NCI-H2227 treated with DMSO at 0.1 percent for 48 hours (cell line): ENCODE measurements at places on chromosomes 11 and 22.
A peak's percentile ranks its signal among the peaks of the same experiment; 100 is the strongest.

DNA sequence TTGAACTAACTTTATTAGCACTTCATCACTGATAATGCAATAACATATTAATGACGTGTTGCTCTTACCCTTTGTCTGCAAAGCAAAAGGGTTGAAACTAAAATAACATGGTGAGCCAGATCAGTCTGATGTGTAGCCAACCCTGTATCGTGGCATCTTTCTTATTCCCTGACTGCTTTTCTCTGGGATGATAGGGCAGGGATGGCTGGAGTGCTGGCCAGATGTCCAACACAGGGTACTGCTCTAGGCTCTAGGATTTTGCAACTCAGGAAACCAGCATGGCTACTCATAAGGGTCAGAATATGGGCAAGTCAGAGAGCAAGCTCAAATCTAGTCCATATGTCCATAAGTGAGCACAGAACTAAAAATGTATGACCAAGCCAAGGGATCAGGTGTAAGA, 129.1 kb downstream of the SLC17A6 start:
- DNase-seq = no peak

DNA sequence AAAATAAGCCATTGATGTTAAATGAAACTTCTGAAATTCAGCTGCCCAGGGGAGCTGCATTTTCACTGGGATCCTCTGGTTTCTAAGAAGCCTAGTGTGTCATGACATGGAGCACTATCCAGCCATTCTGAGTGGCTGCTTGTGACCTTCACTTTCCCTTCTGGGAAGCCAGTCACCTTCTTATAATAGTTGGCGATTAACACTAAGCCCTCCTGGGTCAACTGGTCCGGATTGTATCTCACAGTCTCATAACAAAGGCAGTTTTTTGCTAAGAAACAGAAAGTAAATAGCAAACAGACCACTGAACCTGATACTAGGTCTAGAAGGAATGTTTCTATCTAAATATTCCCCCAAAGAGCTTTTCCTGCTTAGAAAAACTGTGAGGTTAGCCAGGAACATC, 7.9 kb downstream of the CSRP3 start:
- no peak for DNase-seq

DNA sequence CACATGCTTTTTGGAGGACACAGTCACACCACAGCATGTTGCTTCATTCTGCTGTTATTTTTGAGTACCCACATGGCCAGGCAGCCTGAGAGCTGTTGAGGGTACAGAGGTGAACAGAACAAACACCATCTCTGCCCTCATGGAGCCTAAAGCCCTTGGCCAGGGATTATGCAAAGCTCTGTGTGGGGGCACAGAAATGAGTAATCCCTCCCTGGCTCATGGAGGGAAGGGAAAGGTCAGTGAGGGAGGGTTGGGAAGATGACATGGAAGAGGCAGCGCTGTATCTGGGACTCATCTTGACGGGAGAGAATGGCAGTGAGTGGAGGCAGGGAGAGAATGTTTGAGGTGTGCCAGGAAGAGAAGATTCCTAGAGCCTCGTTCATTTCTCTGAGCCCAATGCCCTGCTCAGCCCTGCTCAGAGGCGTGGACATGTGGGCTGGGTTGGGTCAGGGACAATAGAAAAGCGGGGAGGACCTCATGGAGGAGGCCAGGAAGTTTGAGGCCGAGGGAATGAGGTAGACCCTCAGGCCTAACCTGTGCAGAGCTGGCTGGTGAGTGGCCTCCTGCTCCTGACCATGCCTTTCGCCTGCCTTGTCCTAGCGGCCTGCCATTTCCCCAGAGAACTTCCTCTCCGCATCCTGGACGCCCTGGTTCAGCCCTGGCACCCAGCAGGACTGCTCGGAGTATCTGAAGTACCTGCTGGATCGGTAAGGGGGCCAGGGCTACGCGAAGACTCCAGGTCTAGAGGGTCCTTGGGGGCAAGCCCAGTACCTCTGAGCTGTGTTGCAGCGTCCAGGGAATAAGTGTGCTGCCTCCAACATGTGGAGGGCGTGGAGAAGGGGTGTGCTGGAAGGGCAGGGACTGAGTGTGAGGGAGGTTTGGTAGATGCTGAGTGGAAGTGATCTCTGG, 19.8 kb downstream of the USP35 start:
- DNase-seq = no peak

- no peak for DNase-seq
Measured at GRCh38 chr11:19433367-19433766, 192.6 kb upstream of the E2F8 start.

GRCh38 chr22:24843048-24843447, 37.0 kb downstream of the SGSM1 start:
- no peak for DNase-seq

DNA sequence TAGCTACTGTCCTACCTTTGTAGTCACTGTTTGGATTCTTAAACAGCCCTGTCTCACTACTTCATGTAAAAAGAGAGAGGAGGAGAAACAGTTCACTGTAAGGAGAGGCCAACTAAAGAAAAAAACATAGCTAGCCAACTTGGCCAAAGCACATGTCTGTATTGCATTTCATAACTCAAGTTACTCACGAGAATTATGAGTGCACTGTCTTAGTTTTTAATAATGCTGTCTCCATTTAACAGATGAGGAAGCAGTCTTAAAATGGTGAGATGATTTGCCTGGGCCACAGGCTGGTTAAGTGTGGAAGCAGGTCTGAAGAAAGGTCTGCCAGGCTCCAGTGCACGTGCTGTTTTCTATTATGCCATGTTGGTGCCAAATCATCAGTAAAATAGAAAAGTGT, 104.5 kb downstream of the UVRAG start:
- DNase-seq = no peak

GRCh38 chr11:114396916-114397315, 3.4 kb downstream of the C11orf71 start:
- DNase-seq = no peak

DNA sequence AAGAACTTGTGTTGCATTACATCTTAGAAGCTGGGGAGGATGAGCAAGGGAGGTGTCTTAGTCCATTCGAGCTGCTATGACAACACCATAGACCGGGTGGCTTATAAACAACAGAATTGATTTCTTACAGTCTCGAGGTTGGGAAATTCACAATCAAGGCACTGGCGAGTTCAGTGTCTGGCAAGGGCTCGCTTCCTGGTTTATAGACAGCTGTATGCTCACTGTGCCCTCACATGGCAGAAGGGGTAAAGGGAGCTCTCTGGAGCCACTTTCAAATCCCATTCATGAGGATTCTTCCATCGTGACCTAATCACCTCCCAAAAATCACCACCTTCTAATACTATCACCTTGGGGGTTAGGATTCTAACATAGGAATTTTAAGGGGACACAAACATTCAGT, 150.0 kb upstream of the NECTIN1 start:
- DNase-seq = no peak

DNA sequence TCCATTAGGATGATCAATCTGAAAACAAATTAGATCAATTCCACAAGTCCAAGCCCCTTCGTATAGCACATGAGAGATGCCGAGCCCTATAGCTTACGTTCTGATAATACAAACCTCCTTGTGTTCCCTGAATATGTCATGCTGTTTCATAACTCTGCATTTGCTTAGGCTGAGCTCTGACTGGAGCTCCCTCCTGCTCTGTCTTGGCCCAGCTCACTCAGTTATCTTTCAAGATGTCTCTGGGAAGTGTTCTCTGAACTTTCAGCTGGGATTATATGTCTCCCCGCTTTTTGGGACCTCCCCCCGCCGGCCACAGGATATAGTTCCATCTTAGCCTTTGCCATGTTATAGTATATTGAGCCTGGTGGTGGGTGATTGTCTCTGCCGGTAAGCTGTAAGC, 44.0 kb downstream of the FDX1 start:
- no peak for DNase-seq

GRCh38 chr11:1652771-1653540, 23.4 kb downstream of the KRTAP5-5 start:
- peak; percentile 76 for DNase-seq

- DNase-seq = no peak
Measured at GRCh38 chr22:29290061-29290460, 16.4 kb upstream of the GAS2L1 start.

- DNase-seq = no peak
Measured at GRCh38 chr11:64933935-64934681, 1.6 kb downstream of the GPHA2 start.

- no peak for DNase-seq
Measured at GRCh38 chr22:31141551-31141950, 1.2 kb upstream of the PLA2G3 start.

DNA sequence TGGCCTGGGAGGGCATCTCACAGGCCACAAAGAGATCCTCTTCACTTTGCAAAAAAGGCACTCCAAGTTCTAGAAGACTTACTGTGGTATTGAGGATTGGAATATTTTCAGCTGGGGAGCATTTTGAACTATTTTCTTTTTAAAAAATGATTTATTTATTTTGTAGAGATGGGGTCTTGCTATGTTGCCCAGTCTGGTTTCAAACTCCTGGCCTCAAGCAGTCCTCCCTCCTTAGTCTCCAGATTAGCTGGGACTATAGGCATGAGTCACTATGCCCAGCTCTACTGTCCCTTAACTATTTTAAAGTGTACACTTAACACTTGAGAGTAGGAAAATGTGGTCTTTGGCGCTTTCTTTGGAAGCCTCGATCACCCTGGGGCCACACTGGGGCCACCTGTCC, 24.9 kb upstream of the DGCR8 start:
- no peak for DNase-seq

DNA sequence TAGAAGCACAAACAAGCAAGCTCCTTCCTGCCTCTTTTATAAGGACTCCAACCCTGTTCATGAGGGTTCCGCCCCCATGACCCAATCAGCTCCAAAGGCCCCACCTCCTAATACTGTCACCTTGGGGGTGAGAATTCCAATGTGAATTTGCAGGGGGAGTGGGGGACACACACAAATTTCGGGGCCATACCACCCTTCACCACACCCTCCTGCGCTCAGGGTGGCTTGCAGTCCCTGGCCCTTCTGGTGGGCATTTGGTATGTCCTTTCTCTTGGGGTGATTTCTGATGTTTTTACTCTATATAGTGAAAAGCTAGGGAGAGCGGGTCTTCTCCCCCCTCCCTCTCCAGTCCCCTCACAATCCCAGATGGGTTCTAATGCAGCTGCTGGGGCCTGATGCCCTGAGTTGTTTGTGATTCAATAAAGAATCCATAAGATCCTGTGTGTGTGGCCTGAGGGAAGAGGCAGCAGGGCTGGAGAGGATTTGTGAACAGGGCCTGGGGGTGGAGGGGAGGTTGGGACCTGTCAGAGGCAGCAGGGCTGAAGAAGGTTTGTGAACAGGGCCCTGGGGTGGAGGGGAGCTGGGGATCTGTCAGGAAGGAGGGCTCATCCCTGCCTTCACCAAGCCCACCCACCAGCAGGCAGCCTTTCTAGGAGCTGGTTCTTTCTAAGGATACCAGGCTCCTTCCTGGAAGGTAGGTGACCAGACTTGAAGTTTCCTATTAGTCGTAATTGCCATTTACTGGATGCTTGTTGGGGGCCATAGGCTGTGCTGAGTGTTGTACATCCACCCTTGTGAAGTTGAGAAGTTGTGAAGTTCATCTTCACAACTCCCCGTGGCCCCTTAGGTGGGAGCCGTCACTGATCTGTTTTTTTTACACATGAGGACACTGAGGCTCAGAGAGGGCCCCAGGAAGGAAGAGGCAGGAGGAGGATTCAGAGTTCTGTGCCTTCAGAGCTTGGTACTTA, 7.9 kb downstream of the SLC35C1 start:
- no peak for DNase-seq

DNA sequence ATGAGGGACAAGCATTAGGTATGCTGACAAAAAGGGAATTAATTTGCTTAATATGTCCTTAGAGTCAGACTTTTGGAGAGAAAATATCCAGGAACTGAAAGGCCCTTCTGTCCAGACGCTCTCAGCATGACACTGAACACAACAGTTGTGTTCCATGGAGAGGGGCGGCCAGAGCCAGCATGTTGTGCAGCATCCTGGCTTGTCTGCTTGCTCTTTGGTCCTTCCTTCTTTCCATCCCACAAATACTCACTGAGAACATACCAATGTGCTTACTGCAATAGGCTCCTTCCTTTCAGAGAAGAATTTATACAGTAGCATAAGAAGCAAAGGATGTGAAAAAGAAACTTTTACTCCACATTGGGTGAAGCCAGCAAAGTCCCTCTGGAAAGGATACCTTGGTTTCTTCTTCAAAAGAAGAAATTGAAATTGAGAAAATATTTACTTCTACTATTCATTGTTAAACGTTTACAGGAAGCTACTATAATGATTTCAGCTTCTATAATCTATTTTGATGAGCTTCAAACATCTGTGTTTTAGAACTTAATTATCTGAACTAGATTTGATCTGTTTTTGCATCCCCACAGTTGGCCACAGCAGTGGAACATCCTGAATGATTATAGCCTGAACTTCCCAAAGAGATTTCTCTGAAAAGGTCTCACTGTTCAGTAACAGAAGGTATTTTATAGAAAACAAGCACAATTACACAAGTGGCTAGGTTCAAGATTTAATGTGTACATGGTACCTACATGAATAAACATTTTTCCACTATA, 304.1 kb upstream of the PITPNB start:
- DNase-seq = no peak

DNA sequence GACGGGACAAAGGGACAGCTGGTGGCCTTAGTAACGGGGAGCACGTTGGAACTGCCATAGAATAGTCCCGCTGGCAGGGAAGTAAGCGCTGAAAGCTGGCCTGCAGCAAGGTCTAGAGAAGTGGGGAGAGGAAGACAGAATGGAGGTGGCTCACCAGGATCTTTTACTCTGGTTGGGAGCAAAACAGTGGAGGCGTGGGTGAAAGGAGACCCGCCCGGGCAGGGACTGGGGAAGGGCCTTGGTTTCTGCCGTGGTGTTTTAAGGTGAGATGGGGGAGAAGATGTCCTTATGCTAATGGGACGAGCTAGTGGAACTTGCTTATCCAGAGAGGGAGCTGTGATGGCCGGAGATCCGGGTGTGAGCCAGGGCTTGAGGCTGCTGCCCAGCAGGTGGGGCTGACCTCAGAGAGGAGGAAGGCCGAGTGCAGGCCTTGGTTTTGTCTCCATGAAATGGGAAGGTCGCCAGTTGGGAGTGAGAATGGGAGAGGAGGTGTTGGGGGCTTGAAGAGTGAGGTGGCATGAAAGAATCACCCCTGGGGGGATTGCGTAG, 56.4 kb upstream of the CTTN start:
- DNase-seq = no peak

DNA sequence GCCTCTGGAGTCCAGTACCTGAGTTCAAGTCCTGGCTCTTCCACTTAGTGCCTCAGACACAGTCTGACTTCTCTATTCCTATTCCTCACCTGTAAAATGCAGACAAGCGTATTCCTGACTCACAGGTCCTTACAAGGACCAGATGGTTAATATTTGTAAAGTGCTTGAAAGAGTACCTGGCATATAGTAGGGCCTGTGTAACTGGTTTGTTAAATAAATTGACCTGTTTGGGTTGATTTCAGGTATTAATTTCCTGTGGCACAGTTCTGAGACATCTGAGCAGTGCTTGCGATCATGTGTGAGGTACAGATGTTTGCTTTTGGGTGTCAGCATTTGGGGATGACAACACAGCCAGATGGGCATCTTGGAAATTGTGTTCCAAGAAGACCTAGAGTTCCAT, 127.5 kb downstream of the APIP start:
- DNase-seq = no peak
